ENCODE measurements at places on chromosomes 1 and 21. TPM values are rescaled to one million over a fixed set of nuclear protein-coding genes. Genes with fewer than 3 reads are reported as not detected.

Gene USP33
- 66.1 TPM for total RNA-seq

Gene LCA5L
- total RNA-seq, result 103 TPM

Gene HFM1
- total RNA-seq, result 20.5 TPM

Gene KRTAP21-2
- total RNA-seq, result not detected

Gene MRPL20
- total RNA-seq, result 104 TPM

Gene S1PR1
- total RNA-seq, result 6.4 TPM

Gene TDRD10
- total RNA-seq, result 60.3 TPM

Gene FALEC
- total RNA-seq, result 1.3 TPM

Gene TRIM67
- total RNA-seq, result 0.19 TPM

Gene MAGOH
- 39.1 TPM for total RNA-seq

Gene OLIG2
- not detected for total RNA-seq

Gene ANXA9
- total RNA-seq, result 6.9 TPM

Gene CIART
- total RNA-seq, result 10.3 TPM

Gene COL24A1
- total RNA-seq, result 2.4 TPM

Gene SPRR2G
- not detected for total RNA-seq

Gene B3GALT5
- 2.7 TPM for total RNA-seq

Gene NBPF6
- 1.8 TPM for total RNA-seq

Gene POGK
- total RNA-seq, result 29.4 TPM

Gene SLC44A5
- 4.9 TPM for total RNA-seq

Gene ZYG11A
- total RNA-seq, result 9.8 TPM

Gene PCP4
- total RNA-seq, result 0.74 TPM

Gene ARHGEF10L
- total RNA-seq, result 18.4 TPM

Gene OR2T33
- total RNA-seq, result 1.9 TPM

Gene C1orf56
- total RNA-seq, result 78.4 TPM

Gene FMO5
- total RNA-seq, result 6.4 TPM

Gene WNT9A
- total RNA-seq, result 3.5 TPM

Gene NES
- 27.7 TPM for total RNA-seq

Gene OR2L2
- total RNA-seq, result 1.2 TPM

Gene ADAMTSL4
- 8.9 TPM for total RNA-seq

Gene LMX1A
- total RNA-seq, result 0.62 TPM

Gene S100A9
- 10.7 TPM for total RNA-seq

Gene GCSAML
- 2.8 TPM for total RNA-seq

Gene EPHA2
- total RNA-seq, result 14.1 TPM

Gene LAD1
- total RNA-seq, result 0.71 TPM

Gene DMRTA2
- 3.5 TPM for total RNA-seq

Gene HHIPL2
- 6.0 TPM for total RNA-seq

Gene DSCAM
- total RNA-seq, result 2.0 TPM

Gene ANGPTL3
- not detected for total RNA-seq

Gene FCAMR
- total RNA-seq, result not detected

Gene CTH
- 14.0 TPM for total RNA-seq

Gene USP25
- total RNA-seq, result 123 TPM

Gene LEFTY1
- total RNA-seq, result 0.87 TPM

Gene ATP1A2
- 27.9 TPM for total RNA-seq

Gene DNASE2B
- 0.31 TPM for total RNA-seq

Gene CSMD2
- total RNA-seq, result 2.7 TPM

Gene S100A7A
- total RNA-seq, result not detected

Gene NPPB
- not detected for total RNA-seq

Gene ZNF593OS
- 1.7 TPM for total RNA-seq
